HT1080 (cell line): ENCODE measurements at places on chromosomes 4 and X. TPM values are rescaled to one million over a fixed set of nuclear protein-coding genes. Genes with fewer than 3 reads are reported as not detected.

Gene ARAP2
- 2.2 and 2.8 TPM in 2 replicates for total RNA-seq

- DNase-seq, result no peak
Observed at GRCh38 chr4:7173841-7174449, 18.4 kb upstream of the SORCS2 start.

GRCh38 chr4:155629956-155630355, 36.7 kb upstream of the GUCY1A1 start:
- DNase-seq, result no peak

DNA sequence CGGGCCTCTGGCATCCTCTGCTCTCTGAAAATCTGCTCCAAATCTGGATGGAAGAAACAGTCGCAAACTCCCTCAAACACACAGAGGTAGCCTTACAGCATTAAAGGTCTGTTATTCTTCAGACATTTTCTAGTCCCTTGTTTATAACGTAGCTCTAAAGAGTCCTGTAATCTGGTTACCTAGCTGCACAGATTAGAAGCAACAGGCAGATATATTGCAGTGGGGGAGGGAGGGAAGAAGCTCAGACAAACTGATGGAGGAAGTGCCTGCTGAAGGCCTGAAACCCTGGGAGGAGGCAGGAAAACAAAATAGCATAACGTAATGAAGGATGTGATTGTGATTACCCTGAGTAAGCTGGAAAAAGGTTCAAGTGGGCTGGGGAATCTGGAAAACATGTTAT, 39.4 kb downstream of the ZCCHC12 start:
- no peak for DNase-seq

GRCh38 chrX:148555571-148556243, 55.3 kb downstream of the AFF2 start:
- no peak for DNase-seq

DNA sequence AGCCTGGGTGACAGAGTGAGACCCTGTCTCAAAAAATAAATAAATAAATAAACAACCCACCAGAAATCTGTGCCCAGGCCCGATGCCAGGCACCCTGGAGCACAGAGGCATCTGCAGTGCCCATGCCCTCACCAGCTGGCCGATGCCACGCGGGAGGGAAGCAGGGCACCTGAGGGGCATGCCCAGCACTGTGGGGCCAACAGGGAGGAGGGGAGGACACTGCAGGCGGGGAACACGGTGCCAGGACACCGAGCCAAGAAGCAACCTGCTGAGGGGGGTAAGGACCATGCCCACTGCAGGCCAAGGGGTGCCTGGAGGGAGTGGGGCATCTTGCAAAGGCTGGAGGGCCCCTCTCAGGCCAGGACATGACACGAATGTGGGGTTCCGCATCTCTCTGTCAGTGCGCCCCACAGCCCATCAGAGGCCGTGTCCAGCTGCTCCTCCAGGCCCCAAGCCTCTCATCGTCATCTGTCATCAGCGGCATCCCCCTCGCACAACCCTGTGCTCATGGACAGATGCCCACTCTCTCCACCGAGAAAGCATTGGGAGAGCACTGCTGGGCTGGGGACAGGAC, 13.3 kb upstream of the DUSP9 start:
- DNase-seq, result no peak

GRCh38 chr4:173991316-173991715, 292.2 kb downstream of the FBXO8 start:
- DNase-seq, result no peak

DNA sequence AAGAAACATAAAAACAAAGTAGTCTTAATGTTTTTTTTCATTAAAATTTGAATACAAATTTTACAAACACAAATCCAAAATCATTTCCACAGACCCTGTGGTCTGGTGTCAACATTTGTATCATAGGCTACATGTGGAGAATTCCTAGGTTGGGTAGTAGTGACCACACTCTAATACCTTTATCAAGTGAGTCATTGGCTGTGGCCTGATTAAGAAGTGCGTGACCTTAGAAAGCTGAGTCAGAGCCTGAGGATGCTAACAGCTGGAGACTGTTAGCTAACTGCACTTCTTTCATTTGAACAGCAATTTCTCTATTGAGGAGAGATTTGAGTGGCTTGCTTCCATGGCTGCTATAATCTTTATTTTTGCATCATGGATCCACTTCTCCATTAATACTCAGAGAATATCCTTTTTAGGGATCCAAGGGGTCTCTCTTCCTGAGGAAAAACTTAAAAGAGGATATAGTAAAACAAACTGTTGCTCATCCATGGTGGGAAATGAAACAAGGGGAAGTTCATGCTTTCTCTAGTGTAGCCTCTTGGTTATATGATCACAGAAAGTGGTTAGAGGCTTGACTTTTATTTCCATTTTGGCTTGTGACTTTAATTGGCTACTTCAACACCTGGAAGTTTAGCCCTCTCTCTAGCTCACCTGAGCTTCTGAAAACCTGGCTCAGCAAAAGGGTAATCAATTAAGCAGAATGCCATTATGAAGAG, 335.8 kb downstream of the PABPC4L start:
- DNase-seq, result peak; percentile 90

GRCh38 chr4:110635163-110635865, 12.4 kb upstream of the PITX2 start:
- no peak for DNase-seq

GRCh38 chr4:70691661-70692060, 3.3 kb downstream of the UTP3 start:
- no peak for DNase-seq

DNA sequence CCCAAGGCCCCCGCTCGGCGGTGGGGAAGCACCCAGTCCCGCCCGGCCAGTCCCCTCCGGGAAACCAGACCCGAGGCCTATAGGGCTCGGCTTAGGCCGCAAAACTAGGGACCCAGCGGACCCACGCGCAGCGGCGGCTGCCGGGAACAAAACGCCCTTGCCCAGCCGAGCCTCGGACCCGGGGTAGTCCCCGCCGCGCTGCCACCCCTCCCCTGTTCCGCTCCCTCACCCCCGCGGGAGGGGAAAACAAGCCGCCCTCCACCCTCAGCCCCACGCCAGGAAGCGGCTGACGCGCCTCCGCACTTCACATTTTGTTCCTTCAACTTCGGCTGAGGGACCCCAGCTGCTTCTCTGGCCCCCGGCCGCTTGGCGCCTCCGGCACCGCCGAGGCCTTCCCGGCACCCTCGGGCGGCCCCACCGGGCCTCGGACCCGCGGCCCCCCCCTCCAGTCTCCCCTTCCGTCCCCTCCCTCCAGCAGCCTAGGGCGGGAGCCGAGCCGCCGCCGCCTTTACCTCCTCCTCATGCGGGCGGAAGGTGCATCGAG, 694 bp downstream of the PDS5A start:
- DNase-seq, result peak; percentile 11

DNA sequence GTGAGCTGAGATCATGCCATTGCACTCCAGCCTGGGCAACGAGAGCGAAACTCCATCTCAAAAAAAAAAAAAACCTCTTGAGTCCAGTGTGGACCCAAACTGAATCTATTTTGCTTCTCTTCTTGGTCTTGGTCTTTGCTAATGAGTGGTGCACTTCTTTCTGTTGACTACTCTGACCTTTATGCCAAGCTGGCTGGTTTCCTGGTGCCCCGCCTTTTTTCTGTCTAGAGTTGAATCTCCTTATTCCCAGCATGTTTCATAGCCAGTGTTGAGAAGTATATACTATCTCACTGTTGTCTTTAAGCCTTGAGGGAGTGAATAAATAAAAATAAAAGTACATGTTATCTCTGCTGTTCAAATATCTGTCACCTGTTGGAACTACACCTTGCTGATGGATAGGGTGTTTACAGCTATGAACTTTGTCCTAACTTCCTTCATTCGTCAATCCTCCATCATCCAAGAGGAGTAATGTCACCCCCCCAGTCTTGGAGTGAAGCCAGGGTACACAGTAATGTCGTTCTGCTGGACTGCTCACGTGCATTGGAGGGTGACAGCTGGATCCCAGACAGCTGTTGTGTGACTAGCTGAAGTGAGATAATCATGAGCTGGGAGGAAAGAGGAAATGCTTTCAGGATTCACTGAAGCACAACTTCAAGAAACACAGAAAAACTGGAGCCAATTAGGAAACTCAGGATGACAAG, 99.3 kb upstream of the PRKG2 start:
- DNase-seq, result peak; percentile 23

- no peak for DNase-seq
Observed at GRCh38 chrX:24648495-24648894, 1.3 kb upstream of the PCYT1B start.

Gene TMSB15C
- 0.35 and 0.73 TPM in 2 replicates for total RNA-seq

DNA sequence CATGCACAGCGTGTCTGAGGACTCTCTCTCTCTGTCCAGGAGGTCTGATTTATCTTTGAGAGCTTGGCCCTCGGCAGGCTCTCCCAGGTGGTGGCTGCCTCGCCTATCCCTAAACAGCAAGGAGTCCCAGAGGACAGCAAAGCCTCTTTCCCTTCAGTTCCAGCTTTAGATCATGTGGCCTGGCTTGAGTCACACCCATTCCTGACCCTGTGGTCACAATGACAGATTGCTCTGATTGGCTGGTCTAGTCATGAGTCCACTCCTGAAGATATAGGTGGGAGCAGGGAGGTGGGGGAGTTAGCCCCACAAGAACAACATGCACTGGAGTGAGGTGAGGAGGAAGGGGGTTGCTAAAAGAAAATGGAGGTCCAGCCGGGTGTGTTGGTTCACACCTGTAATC, 12.1 kb upstream of the PORCN start:
- DNase-seq, result no peak

Gene GPR34
- total RNA-seq, result not detected in 2 replicates

DNA sequence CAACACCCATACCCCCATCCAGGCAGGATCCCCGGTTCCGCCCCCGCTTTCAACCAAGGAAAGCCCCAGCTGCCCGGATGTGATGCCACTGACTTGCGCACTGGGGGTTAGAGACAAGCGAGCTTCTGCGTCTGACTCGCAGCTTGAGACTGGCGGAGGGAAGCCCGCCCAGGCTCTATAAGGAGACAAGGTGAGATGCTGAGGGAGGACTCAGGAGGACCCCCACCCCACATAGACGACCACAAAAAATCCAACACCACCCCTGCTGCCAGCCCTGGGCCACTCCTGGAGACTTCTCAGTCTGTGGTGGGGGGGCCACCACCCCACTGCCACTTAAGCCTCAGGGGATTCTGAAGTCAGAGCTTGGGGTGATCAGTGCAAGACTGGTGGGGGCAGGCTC, at the start of gene MAGEA4:
TSS of gene MAGEA4 (plus strand) at position 110 of the 400 bp plus-strand sequence. CDS start 10,776 bp downstream, outside the sequence.
- DNase-seq, result no peak

Gene ZNF280C
- 5.6 and 7.5 TPM in 2 replicates for total RNA-seq

GRCh38 chr4:76447393-76447851, 12.4 kb downstream of the SHROOM3 start:
- no peak for DNase-seq

DNA sequence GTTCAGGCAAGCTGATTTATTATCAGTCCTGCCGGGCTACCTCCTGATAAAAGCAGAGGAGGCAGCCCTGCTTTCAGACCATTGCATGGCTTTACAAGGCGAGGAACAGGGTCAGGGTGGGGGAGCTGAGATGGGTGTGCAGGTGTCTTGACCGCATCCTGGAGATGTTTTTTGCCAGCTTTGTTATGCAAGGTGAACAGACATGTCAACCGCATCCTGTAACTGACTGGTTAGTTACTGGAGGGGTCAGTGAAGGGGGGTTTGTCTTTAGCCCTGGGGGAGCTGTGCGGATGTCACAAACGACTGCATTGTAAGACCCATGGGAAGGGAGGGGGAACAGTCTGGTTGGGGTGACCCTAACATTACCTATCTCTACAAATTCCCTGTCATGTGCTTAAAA, 10.0 kb downstream of the ADAM29 start:
- no peak for DNase-seq

DNA sequence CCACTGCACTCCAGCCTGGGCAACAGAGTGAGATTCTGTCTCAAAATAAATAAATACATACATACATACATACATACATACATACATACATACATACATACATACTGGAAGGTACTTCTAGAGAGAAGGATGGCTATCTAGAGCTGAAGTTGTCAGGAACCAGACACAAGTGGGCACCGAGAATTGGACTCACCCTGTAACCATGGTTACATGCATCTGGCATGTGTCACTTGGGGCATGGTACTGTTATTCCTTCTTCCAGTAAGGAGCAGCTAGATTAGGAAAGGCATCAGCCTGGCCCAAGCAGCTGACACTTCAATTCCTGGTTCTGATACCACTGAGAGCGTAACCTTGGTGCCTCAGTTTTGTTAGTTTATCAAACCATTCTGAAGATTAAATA, 127.1 kb downstream of the SH3KBP1 start:
- DNase-seq, result no peak

GRCh38 chr4:159185591-159186023, 82.7 kb downstream of the RAPGEF2 start:
- no peak for DNase-seq

DNA sequence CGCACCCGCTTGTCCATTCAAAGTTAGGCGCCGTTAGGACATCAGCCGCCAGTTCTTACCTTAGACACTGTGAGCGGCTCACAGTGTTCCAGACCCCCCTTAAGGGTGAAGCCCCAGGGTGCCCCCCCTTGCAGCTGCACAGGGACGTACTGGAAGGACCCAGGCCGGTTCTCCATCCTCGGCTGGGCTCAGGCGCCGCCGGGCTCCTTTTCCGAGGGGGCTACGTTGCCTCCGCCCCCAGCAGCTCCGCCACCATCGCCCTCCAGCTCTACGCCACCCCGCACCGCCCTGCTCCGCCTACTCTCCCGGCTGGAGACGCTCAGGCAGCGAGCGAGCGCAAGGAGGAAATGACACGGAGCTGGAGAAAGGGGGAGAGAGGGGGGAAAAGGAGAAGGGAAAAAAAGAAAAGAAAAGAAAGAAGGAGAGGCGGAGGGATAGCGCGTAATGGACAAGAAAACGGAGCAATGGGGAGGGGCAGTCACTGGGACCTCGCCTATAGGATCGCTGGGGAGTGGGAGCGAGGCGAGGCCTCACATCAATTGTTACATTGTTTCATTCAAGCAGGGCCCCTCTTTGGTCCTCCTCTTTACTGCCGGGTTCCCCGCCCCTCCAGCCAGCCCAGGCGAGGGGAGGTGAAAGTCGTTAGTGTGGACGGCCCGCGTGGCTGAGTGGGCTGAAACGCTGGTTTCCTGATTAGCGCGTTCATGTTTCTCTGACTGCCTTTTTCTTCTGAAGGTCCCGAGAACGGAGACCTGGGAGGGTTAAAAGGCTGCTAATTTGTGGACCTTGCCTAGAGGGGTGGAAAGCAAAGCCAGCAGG, at the start of gene SHROOM4:
TSS of gene SHROOM4 (minus strand) at position 352 of the 819 bp plus-strand sequence. CDS start at position 176, 176 bp downstream.
- DNase-seq, result peak; percentile 73

Gene CHM
- 10.9 and 13.5 TPM in 2 replicates for total RNA-seq

Gene AWAT2
- 0.19 and 0.23 TPM in 2 replicates for total RNA-seq

Gene GLUD2
- total RNA-seq, result 0.30 and 0.34 TPM in 2 replicates

Gene SASH3
- total RNA-seq, result 0.03 TPM in 1 of 2 replicates, not detected in the other

Gene COL25A1
- total RNA-seq, result 0.06 TPM in 1 of 2 replicates, not detected in the other

Gene CPE
- 9.3 and 11.4 TPM in 2 replicates for total RNA-seq

- DNase-seq, result peak; percentile 55
Observed at GRCh38 chrX:43176686-43177085, 398.7 kb upstream of the PPP1R2C start.

Gene ASMT
- total RNA-seq, result 0.32 TPM in 1 of 2 replicates, not detected in the other

Gene NHS
- 4.6 and 5.4 TPM in 2 replicates for total RNA-seq
